Endothelial cell of umbilical vein (primary cell): ENCODE measurements at places on chromosomes 1 and 21. TPM values are rescaled to one million over a fixed set of nuclear protein-coding genes. Genes with fewer than 3 reads are reported as not detected.

The SERPINC1 gene
- total RNA-seq: 0.35 TPM in 1 of 2 replicates, not detected in the other

The SMIM11 gene
- 1.5 and 2.9 TPM in 2 replicates for total RNA-seq

GRCh38 chr1:235290740-235291502 lies 37.1 kb downstream of the ARID4B start:
- no peak for DNase-seq

DNA sequence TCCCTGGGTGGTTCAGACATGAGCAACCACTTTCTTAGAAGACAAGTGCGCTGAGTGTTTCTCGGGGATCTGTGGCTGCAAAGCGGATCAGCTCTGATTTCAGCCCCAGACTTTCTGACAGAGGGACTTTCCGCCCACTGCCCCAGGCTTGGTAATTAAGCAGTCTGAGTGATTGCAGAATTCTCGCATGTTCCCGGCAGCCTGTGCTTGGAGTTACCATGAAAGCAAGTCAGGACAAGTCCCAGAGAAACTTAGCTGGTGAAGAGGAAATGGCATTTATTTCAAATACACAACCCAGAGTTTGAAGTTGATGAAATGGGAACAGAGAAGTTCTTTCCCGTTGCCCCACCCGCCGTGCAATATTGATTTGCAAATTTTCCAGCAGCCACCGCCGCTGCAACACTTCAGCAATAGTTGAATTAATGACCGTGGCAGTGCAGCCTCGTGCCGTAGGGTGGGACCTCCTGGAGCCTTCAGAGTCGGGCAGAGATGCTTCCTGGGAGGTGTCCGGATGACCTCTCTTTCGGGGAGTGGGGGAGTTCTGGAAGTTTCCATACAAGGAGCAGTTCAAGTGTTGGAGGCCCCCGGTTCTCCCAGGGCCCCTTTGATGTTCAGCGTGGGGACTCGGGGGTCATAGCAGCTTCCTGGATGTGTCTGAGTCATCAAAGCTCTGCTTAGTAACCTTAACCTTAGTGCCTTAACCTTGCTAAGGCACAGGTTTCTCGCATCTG lies 134.7 kb downstream of the KAZN start:
- DNase-seq: no peak

- no peak for DNase-seq
These were observed 8.1 kb upstream of the ZNF687 start for GRCh38 chr1:151273924-151274466.

- DNase-seq: no peak
These were observed 109.1 kb downstream of the OLFML2B start for GRCh38 chr1:161914595-161914994.
